ENCODE measurements at places on chromosomes 13 and 19.

DNA sequence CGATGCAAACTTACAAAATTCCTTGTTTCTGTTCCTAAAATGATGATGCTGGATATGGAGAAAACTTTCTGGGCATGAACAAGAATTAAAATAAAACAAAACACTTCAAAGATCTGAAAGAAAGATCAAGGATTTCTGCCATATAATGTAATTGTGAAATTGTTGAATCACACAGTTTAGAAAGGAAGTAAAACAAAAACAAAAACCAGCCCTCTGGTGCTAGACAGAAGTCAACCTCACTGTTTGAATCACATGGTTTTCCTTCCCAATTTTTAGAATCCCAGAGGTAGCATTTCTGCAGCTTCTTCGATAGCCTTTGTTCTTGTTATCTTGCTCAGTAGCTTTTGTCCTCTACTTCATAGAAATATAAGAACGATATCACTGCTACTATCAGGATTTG lies 118.2 kb upstream of the ARGLU1 start:
- DNase-seq = no peak

GRCh38 chr19:10332158-10332964 lies 968 bp downstream of the RAVER1 start:
- DNase-seq = peak; percentile 70

- no peak for DNase-seq
Measured at GRCh38 chr19:31539386-31539785, 190.2 kb upstream of the TSHZ3 start.

- DNase-seq = peak; percentile 10
Measured at GRCh38 chr19:54257116-54257480, at the start of gene LILRB5. TSS of gene LILRB5 (minus strand) at chr19:54257273. CDS start at chr19:54257193, 80 bp downstream.

DNA sequence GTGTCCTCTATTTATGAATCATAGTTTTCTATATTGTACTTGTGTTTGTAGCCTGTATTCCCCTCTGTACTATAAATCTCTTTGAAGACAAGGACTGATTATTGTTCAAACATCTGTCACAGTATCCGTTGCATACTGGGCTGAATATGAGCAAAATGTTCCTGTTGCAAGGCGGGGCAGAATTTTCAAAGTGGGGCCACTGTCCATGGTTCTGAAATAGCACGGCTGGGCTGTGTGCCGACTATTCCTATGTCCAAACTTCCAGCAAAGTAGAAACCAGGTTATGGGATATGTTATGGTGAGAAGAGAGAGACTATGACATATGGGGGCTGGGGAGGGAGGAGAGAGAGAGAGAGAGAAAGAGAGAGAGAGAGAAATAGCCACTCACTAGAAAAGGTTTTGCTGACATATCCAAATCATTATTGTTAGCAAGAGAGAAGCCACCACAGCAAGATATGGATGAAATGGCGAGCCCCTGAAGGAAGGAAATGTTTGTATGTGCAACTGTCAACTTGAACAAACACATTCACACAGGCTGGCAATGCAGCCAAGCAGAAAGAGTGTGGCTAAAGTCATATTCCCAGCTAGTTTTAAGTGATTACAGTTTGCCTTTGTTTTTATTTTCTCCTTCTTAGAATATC lies 107.0 kb upstream of the GPR12 start:
- DNase-seq = no peak

DNA sequence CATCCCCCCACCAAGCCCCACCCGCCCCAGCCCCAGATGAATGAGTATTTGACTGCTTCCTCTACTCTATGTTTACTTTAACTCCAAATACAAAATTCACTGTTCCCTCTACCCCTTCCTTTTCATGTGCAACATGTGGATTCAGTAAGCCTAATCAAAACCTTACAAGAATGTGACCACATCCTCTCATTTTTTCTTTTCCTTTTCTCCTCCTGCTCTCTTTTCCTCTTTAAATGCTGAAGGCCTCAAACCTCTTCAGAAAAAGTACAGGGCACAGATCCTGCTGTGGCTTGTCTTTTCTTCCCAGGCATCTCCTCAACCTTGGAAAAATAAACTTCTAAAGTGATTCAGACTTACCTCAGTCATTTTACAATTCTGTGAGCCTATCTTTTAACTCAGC lies 119.0 kb downstream of the MYCBP2 start:
- DNase-seq = no peak

GRCh38 chr13:55887561-55887960 lies 1253.2 kb upstream of the PRR20A start:
- no peak for DNase-seq

GRCh38 chr13:50513300-50513877 lies 330.1 kb downstream of the DLEU7 start:
- DNase-seq = peak; percentile 74

- no peak for DNase-seq
Measured at GRCh38 chr13:75744127-75744526, 108.0 kb downstream of the LMO7 start.

DNA sequence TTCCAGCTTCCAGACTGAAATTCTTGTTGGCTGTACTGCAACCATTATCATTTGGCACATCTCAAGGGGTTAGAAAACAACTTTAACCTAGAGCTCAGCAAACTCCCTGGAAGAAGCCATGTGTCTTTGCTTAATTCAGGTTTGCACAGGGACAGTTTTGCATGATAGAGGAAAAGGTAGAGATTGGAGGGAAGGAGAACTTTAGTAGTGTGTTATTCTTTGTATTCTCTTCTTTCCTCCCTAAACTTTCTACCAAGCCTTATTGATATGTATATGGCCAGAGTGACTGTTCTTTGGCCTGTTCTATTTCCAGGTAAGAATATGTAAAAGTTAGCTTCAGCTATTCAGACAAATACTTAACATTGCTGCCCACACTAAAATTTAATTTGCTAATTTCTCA lies 53.1 kb downstream of the UGGT2 start:
- no peak for DNase-seq

- no peak for DNase-seq
Measured at GRCh38 chr13:110092831-110093247, 214.1 kb downstream of the COL4A1 start.

GRCh38 chr19:30666301-30666803 lies 294.2 kb downstream of the ZNF536 start:
- DNase-seq = no peak

- DNase-seq = peak; percentile 30
Measured at GRCh38 chr13:114124431-114124830, 8.0 kb downstream of the RASA3 start.

GRCh38 chr13:42864952-42865767 lies 83.8 kb downstream of the FAM216B start:
- no peak for DNase-seq

DNA sequence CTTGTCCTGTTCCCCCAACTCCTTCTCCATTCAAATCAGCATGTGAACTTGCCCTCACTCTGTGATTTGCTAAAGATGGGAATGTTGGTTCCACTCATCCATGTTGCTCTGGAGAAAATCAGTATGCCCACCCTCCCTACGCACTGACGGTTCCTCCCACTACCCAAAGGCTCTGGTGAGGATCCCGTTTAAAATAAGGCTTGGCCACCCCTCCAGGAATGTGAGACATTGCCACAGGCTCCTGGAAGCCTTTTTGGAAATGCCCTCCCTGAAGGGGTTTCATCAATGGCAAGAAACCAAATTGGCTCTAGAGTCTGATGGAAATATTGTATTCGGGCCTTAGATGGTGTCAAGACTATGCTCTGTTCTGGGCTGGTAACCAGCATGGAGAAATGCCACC lies 187.3 kb downstream of the USP12 start:
- DNase-seq = no peak

- DNase-seq = no peak
Measured at GRCh38 chr19:18090545-18091216, 3.9 kb upstream of the IL12RB1 start.

DNA sequence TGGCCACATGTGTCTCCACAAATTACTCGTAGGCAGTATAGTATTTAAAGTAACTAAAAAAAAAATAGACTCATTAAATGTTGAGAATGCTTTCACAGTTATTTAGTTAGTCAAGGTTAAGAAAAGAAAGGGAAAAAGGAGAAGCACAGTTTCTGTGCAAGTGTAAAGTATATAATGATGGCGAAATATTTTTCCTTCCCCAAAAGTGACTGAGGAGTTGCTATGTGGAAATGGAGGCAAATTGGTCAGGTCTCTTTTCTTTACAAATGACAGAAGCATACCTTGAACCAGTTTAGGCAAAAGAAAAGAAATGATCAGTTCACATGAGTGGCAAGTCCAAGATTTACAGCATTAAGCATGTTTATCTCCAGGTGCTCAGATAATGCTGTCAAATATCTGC lies 18.0 kb downstream of the CSNK1A1L start:
- no peak for DNase-seq

Measured in mucosa of descending colon (tissue), 3 donors.